ENCODE measurements at places on chromosomes 13 and 19.

- no peak for DNase-seq
Measured at GRCh38 chr13:26221399-26221720, 754 bp downstream of the RNF6 start.

GRCh38 chr13:98821372-98822224 is 69.1 kb upstream of the SLC15A1 start:
- DNase-seq, result peak; percentile 76

DNA sequence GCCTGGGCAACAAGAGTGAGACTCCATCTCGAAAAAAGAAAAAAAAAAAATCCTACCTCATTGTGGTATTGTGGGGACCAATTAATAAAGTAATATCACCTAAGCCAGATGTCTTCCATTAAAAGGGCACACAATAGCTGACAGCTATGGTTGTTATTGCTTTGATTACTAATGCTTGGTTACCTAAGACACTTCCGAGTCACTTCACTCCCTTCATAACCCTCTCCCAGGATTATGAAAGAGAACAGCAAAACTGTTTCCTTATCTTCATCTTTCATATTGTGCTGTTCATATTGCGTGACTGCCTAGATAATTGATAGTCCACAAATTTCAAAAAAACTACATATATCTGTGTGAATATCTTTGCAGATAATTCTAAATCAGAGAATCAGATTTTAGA is 10.3 kb upstream of the HSPH1 start:
- DNase-seq, result no peak

- DNase-seq, result peak; percentile 84
Measured at GRCh38 chr13:29969286-29969685, 118.9 kb upstream of the UBL3 start.

DNA sequence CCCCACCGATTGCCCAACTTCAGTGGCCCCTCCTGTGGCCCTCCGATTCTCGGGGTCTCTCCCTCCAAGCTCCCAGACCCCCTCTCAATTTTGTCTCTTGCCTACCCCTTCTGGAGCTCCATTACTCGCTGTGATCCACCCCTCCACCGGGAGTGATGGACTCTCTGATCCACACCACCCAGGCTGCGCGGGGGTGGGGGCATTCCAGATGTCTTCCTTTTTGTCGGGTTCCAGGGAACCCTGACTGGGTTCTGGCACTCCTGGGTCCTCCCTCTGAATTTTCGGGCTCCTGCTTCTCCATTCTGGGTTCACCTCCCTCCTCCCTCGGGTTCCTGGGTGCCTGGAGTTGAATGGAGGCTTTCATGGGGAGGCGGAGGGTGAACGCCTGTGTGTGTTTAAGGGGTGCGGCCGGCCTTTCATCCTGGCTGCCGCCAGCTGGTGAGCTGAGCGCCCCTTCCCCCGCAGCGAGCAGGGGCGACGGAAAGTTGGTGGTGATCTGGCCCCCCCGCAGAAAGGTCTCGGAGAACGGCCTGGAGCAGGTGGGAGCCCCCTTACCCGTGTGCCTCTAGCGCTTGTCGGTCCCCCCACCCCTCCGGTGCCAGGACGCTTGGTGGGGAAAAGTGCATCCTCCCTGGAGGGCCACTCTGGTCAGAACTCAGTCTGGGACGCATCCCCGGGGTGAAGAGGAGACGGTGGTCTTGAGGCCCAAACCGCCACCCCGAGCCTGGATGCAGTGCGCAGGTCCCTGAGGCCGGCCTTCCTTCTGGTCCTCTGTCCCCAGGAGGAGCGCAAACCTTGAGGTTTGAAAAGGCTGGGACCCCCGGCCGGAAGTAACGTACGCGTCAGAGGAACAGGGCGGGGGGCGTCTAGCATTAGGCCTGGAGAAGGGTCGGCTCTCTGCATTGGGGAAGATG is 1.6 kb downstream of the MISP3 start:
- peak; percentile 20 for DNase-seq

GRCh38 chr13:76503766-76504165 is 382.4 kb downstream of the KCTD12 start:
- no peak for DNase-seq

DNA sequence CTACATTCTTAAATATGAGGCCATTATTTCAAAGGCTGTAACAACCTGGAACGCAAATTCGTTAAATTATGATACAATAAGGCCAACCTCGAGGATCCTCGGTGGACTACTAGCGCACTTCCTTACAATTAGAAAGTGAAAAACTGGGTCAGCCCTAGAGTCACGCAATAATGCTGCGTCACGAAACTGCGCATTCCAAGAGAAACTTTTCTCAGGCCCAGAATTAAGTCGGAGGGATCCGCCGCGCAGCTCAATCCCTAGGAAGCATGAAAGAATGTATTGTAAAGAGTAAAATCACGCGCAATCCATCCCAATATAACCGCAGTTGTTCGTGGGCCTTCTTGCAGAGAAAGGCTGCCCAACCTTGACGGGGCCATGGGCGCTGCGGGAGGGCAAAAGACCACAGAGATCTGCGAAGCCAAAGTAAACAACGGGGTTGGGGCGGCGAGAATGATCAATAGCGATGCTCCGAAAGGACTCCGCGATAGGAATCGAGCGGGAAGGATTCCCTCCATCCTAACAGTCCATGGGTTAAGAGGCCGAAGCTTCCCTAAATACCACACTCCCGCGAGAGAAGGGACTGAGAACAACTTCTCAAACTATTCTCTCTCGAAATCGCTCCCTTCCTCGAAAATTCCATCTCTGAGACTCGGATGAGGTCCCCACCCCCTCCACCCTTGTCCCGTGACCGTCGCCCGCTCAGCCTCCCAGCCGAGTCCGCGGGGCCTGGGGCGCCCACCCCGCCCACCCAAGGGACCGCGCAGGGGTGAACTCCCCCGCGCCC is 564 bp downstream of the SPART start:
- peak; percentile 86 for DNase-seq

- DNase-seq, result no peak
Measured at GRCh38 chr13:101881593-101881992, 429.1 kb downstream of the ITGBL1 start.

- DNase-seq, result no peak
Measured at GRCh38 chr19:10805065-10805757, 30.8 kb downstream of the TMED1 start.

DNA sequence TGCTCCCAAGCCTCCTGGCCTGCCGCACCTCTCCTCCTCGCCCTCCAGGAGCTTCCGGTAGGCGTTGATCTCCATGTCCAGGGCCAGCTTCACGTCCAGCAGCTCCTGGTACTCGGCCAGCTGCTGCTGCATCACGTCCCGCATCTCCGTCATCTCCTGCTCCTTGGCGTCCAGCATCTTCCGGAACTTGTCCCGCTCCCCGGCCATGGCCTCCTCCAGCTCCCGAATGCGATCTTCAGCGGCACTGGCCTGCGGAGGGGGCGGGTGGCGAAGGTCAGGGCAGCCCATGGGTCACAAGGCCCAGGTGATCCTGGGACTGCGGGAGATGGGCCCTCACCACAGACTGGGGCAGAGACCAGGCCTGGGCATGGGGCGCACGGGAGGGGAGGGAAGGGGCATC is 6.9 kb upstream of the TIMM13 start:
- no peak for DNase-seq

GRCh38 chr13:39353988-39354387 is 249.0 kb downstream of the LHFPL6 start:
- DNase-seq, result peak; percentile 60

DNA sequence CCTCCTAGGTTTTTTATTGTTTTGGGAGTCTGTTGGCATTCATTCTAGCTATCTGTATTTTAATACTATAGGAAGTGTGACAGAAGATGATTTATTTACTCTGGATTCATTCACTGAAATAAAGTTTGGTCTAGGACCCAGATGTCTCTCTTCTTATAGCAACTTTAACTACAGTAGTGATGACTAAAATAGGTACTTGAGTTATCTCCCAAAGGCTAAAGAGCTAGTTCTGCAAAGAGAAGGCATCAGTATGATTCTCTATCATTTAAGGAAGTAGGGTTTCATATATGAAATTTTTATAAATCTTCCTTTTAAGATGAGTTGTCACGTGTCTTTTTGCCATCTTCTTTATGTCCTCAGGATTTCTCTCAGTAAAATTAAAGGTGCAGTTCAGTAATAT is 507.4 kb downstream of the KCTD12 start:
- no peak for DNase-seq

- no peak for DNase-seq
Measured at GRCh38 chr13:73741111-73741510, 393.1 kb downstream of the KLF12 start.

DNA sequence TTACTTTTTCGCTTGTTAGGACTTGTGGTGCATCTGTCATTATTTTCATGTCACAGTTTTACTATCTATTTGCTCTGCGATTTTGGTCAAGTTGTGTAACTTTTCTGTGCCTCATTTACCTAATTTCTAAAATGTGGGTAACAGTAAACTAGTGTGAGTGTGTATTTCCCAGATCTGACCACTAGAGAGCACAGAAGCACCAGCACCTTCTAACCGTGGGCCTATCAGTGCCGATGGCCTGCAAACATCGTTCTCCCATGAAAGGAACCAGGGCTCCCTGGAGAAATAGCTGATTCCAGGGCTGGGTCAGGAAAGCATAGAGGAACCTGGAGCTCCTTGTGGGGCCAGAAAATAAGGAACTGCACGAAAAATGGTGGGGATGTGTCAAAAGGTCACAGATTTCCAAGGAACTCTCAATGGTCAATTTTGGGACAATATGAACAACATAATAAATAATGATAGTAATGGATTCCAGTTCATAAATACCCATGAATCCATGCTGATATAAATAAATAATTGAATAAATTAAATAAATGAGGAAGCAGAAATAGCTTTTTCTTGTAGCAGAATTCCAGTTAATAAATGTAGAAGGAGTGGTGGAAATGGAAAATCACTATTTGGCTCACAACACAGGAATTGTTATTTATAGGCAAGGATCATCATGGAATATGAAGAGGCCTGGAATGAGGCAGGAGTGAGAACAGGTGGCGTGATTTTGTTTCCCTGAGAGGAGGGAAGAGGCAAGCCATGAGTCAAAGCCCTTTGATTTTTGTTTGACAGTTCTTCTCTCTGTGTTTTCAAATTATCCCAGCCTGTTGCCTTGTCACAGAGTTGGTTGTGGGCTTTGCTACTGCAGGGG is 31.1 kb downstream of the CEACAM8 start:
- DNase-seq, result peak; percentile 24

DNA sequence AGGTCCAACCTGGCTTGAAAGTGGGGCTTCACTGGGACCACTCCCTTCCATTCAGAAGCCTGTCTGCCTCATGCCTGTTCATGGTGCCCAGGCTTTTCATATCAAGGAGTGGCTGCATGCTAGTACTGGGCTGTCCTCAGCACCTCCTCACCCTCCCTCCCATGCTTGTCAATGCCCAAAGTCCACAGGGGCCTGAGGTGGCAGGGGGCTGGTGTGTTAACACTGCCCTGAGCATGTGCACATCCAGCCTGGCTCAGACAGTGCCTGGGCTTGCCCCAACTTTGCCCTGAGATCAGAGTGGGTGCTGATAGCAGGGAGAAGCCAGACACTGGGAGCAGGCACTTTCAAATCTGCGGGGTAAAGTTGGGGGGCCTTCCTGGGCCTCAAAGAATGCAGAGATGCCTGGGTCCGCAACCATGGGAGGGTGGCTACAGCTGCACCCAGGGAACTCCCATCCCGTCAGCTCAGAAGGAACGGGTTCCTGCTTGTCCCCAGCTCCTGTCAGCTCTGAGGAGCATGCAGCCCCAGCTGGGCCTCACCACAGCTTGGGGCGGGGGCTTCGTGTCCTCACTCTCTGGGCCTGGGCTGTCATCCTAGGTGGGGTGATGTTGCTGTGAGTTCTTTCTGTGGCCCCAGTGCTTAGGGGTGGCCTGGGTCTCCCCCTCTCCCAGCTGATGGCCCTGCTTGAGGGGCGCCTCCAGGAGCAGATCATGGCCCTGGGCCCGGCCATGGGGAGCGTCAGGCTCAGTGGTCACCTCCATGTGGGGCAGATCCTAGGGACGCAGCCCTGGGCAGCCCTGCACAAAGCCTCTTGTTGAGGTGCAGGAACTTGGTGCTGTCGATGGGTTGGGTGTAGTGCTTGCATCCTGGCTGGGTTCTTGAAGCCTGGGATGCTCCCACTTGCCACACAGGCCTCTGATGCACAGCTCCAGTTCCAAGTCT is 830.6 kb upstream of the SLITRK5 start:
- DNase-seq, result no peak

DNA sequence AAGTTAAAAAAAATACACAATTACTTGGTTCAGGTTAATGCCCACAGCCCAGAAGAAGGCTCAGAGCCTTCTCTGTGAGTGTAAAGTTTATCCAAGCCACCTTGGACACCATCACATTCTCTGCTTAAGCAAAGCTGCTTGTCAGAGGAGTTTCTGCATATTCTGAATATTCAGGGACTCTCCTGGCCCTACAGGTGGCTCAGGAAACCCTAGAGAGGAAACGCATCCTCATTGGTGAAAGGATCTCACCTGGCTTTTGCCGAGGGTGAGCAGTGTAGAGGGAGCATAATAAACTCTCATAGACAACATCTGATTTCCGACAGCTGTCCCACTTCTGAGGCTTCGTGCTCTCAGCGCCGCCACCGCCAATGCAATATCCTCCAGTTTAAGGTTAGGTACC is 239.9 kb upstream of the TSHZ3 start:
- no peak for DNase-seq

GRCh38 chr19:14102102-14102696 is 11.6 kb upstream of the SAMD1 start:
- no peak for DNase-seq

GRCh38 chr19:18282021-18282787 is 782 bp upstream of the JUND start:
- DNase-seq, result no peak

DNA sequence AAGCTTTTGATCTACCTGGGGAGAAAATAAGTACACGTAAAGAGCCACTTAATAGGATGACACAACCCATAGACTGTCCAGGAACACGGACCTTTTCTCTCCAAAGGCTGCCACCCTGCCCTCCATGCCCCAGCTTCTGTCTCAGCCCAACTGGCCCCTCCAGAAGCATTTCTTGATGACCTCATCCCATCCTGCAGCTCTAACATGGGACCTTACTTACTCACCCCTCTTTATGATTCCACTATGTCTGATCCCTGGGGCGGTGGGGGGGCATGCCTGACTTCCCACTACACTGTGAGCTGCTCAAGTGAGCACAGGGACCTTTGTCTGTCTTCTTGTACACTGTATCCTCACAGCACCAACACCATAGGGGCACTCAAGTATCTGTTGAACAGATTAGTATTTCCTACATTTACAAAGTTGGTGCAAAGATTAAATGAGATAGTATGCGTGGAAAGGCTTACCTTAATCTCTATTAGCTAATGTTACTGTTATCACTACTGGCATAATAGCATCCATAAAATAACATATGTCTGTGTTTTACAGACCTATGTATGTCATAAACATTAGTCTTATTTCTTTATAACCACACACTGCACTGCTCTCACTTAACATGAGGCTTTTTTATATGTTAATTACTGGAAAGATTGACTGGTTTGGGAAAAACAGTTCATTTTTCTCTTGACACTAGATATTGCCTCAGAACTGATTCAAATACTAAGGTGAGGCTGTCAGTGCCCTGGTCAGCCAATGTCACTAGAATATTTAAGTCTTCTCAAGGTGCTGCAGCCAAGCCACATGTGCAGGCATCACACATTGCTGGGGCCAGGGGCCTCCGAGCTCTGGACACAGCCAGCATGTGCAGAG is 100.9 kb downstream of the FOXO1 start:
- no peak for DNase-seq

DNA sequence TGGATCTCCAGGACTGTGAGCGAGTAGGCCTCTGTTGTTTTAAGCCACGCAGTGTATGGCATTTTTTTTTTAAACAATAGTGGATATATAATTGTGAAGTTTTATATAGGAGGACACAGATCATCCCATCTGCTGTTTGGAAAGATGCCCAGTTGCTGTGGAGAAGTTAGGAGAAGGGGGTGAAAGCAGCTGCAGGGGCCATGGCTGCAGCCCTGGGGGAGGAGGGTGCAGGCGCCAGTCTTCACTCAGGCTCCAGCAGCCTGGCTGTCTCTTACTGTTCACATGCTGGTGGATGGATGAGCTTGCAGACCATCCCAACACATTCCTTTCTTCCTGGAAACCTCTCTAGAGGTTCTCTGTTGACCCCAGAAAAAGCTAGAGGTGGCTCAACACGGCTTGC is 242.3 kb downstream of the TEX29 start:
- DNase-seq, result no peak
